ENCODE measurements at places on chromosomes 2 and 18.

DNA sequence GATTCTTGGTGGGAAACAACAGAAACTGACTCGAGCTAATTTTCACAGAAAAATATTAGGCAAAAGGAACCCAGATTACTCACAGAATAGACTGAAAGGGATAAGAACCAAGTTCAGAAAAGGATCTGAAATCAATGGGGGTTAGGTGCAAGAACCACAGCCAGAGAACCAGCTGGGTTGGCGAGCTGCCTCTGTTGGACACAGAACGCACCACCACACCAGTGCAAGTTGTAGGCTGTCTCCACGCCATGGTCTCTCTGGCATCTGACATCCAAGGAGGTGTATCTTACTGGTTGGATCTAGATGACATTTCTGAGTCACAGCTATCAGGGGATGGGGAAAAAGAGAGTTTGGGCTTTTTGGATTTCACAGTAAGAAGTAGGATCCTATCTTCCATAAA lies 18.6 kb upstream of the ONECUT2 start:
- no peak for DNase-seq

GRCh38 chr2:46826569-46827245 lies 88.9 kb downstream of the MCFD2 start:
- DNase-seq: no peak

DNA sequence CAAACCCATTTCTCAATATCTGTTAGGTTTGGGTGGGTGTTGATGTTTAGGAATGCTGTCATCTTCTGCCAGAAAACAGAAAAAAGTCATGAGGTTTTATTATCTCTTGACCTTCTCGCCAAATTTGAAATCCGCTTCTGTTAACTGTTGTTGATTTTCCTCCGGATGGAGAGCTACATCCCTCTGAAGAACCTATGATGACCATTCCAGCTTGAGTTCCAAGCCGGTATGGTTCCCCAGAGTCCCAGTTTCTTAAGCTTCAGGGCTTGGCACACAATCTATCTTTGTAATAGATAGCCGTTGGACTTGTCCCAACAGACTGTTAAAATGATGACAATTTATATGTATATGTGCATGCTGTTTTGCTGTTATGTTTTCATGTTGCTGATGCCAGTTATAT lies 1201.0 kb downstream of the LRP1B start:
- no peak for DNase-seq

- no peak for DNase-seq
Observed at GRCh38 chr2:206968134-206969086, 29.1 kb downstream of the CPO start.

- DNase-seq: no peak
Observed at GRCh38 chr2:241378816-241379215, 22.7 kb downstream of the FARP2 start.

- no peak for DNase-seq
Observed at GRCh38 chr2:101223814-101224231, 28.9 kb upstream of the CNOT11 start.

GRCh38 chr2:191061381-191061980 lies 47.5 kb upstream of the STAT1 start:
- DNase-seq: no peak

Data from left cardiac atrium (tissue), 4 donors.